ENCODE measurements at places on chromosomes 16 and 17.

- DNase-seq = peak; percentile 38
Measured at GRCh38 chr16:9092978-9093344, 1.5 kb downstream of the HAPSTR1 start.

GRCh38 chr16:89392881-89393737 lies 97.3 kb downstream of the ANKRD11 start:
- no peak for DNase-seq

GRCh38 chr16:11691771-11692170 lies 23.5 kb downstream of the SNN start:
- no peak for DNase-seq

DNA sequence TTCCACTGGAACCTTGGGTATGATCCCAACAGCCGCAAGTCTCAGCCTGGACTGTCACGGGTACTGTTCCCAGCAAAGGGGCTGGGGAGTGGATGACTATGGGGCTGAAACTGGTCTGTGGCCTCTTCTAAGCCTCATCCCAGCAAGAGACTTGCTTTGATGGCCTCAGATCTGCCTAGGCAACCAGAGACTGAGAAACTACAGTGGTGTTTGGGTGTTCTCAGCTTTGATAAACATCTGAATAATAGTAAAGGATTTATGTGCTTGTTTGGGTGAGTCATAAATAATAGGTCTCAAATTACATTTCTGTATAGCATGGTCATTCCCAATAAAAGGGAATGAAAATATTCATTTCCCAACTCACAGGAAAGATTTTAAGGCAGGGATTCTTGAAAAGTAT lies 30.2 kb upstream of the ULK2 start:
- DNase-seq = no peak

GRCh38 chr17:64230791-64231408 lies 32.2 kb downstream of the TEX2 start:
- no peak for DNase-seq

GRCh38 chr16:25855063-25855462 lies 163.3 kb downstream of the HS3ST4 start:
- no peak for DNase-seq

GRCh38 chr17:8360260-8360659 lies 16.2 kb downstream of the KRABD2 start:
- DNase-seq = no peak

GRCh38 chr16:81095653-81095952 lies 592 bp downstream of the GCSH start:
- no peak for DNase-seq

DNA sequence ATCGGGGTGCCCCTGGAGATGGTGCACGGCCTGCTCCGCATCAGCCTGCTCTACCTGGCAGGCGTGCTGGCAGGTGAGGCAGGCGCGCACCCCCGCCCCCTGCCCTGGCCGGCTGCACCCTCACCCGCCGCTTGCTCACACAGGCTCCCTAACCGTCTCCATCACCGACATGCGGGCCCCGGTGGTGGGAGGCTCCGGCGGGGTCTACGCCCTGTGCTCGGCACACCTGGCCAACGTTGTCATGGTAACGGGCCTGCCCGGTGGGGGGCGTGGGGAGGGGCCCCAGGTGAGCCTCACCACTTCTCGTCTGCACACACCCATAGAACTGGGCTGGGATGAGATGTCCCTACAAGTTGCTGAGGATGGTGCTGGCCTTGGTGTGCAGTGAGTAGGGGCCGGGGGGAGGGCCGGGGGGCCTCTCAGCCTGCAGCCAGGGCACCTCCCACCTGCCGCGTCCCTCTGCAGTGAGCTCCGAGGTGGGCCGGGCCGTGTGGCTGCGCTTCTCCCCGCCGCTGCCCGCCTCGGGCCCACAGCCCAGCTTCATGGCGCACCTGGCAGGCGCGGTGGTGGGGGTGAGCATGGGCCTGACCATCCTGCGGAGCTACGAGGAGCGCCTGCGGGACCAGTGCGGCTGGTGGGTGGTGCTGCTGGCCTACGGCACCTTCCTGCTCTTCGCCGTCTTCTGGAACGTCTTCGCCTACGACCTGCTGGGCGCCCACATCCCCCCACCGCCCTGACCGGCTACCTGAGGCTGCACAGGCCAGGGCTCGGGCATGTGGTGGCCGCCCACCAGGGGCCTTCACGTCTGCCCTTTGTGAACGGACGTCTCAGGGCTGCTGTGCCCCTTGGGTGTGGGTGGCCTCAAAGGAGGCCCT lies 2.1 kb downstream of the RHBDL1 start:
- no peak for DNase-seq

DNA sequence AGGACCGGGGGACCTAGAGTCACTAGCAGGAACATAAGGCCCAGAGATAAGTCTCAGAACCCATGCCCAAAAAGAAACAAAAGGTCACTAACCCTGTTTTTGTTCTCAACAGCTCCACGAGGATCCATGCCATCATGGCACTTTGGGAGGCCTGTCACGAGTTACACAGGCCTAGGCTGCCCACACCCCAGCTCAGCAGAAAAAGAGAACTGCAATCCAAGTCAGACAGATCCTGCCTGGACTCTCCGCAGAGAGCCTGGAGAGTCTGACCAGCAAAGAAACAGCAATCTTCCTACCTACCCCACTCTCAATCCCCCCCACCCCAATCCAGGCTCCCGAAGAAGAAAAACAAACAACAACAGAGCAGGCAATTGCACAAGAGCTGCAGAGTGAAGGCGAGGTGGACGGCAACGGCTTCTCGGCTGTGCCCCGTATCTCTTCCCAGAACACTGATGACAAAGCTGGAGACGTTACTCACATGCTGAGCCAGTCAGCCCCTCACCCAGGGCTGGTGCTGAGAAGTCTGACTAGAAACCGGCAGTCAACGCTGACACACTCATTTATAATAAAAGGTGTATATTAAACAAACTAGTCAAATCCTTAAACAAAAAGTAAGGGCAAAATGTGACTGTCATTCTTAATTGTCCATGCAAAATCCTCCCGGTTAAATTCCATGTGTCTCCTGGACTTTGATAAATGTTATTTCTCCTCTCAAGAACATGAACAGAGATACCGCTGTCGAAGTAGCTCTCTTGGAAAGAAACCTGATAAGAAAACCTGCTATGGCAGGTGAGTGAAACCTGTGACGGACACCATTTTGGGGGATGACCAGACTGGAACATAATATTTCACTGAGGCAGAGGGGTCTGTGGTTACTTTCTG lies 89.3 kb downstream of the SMG6 start:
- peak; percentile 28 for DNase-seq

GRCh38 chr17:29611351-29612093 lies 11.2 kb downstream of the CORO6 start:
- no peak for DNase-seq

GRCh38 chr17:61966191-61966590 lies 38.4 kb upstream of the INTS2 start:
- DNase-seq = no peak

- no peak for DNase-seq
Measured at GRCh38 chr16:82628088-82628423, 1.3 kb downstream of the CDH13 start.

DNA sequence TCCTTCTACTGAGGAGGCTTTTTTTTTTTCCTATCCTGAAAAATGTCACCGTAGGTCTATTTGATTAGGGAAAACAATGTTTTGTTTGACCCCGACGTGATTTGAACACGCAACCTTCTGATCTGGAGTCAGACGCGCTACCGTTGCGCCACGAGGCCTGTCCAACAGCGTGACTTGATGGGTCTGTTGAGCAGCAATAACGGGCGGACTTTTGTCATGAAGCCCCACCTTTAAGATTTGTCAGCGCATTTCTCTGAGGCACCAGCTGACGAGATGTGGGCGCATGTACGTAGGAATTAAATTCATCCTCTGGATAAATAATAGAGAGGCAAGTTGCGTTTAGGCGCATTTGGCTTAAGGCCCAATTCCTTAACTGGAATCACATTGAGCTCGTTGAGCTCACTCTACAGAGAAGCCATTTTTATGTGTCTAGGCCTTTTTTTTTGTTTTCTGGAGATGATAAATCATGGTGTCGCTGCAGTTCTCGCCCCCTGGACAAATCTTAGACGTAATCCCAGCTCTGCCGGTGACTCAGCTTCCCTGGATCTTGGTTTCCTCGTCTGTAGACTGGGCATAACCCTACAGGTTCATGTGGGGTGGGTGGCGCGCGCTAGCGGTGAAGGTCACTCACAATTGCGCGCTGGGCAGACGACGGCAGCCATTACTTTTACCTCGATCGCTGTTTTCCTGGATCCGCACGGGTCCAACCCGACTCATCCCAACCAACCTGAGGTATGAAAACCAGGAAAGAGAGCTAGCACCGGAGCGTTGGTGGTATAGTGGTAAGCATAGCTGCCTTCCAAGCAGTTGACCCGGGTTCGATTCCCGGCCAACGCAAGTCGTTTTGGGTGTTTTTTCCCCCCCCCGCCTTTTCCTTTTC lies 10.6 kb upstream of the AURKB start:
- peak; percentile 93 for DNase-seq

DNA sequence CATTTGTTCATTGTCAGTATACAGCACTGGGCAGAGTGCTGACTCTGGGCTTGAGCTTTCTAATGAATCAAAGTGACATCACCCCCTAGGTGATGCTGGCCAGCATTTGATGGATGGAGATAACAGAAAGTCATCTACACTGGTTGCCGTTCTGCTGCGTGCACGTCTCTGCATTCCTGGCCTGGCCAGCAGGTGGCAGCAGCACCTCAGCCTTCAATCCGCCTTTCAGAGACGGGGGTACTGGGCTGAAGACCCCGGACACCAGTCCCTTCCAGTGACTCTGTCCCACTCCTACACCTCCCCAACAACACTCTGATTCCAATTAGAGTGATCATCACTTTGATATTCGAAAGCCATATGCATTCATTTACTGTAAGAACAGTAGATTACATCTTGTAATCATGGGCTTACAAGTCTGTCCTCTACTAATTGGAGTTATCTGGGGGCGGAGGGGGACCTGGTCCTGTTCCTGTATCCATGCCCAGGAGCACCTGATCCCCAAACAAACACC lies 6.0 kb downstream of the CPSF4L start:
- DNase-seq = peak; percentile 66

- no peak for DNase-seq
Measured at GRCh38 chr16:66254106-66254505, 112.4 kb upstream of the CDH5 start.

- no peak for DNase-seq
Measured at GRCh38 chr16:13864689-13865088, 55.3 kb upstream of the ERCC4 start.

- DNase-seq = no peak
Measured at GRCh38 chr17:40697297-40697696, 6.3 kb downstream of the KRT24 start.

DNA sequence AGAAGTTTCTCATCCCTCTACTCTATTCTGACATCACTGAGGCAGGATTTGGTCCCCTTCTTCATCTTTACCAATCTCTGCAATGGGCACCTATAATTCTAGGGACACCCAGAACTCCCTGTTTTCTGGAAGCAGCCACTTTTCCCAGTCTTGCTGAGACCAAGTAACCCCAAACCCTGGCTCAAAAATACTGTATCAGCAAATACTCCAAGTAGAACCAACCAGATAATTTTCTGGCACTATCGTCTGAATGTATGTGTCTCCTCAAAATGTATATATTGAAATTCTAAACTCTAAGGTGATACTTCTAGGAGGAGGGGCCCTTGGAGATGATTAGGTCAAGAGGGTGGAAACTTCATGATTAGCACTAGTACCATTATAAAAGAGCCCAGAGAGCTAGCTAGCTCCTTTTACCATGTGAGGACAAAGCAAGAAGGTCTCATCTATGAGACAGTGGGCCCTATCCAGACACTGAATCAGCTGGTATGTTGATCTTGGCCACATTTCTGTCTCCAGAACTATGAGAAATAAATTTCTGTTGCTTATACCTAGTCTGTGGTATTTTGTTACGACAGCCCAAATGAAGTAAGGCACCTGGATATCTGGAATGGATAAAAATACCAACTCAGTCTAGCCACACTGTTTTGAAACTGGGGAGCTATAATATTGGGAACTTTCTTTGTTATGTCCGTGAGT lies 464.4 kb downstream of the CDH11 start:
- no peak for DNase-seq

DNA sequence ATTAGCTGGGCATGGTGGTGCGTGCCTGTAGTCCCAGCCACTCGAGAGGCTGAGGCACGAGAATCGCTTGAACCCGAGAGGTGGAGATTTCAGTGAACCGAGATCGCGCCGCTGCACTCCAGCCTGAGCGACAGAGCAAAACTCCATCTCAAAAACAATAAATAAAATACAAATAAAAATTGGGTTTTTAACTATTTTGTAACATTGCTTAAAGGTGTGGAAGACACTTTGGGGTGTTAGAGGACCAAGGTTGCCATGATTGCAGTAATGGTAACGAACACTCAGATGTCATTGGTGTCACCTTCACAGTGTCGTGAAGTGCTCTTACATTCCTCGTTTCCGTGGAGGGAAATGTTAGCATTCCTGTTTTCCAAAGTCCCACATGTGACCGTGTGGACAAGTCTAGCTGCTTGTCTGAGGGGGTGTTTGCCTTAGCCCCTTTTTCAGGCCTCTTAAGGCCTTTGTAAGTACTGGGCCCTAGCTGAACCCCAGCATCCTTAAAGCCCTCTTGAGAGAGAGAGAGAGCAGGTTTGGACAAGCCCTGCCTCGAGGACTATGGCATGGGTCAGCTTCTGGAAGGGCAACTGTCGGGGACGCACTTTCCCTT lies 8.6 kb downstream of the C16orf96 start:
- DNase-seq = no peak

DNA sequence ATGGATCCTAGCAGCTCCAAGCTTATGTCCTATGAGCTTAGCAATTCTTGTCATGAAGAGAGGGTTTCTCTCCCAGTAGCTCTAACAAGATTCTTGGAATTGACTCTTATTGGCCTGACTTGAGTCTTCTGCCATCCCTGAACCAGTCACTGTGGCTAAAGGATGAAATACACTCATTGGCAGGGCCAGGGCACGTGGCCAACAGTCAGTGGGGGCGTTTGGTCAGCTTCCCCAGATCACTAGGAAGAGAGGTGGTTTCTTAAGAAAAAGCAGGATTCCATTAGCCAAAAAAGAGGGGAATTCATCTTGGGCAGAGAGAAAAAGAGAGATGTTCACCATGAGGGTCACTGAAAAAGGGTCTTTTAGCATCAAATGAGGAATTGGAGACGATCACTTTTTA lies 363.2 kb downstream of the SNX29 start:
- DNase-seq = no peak

DNA sequence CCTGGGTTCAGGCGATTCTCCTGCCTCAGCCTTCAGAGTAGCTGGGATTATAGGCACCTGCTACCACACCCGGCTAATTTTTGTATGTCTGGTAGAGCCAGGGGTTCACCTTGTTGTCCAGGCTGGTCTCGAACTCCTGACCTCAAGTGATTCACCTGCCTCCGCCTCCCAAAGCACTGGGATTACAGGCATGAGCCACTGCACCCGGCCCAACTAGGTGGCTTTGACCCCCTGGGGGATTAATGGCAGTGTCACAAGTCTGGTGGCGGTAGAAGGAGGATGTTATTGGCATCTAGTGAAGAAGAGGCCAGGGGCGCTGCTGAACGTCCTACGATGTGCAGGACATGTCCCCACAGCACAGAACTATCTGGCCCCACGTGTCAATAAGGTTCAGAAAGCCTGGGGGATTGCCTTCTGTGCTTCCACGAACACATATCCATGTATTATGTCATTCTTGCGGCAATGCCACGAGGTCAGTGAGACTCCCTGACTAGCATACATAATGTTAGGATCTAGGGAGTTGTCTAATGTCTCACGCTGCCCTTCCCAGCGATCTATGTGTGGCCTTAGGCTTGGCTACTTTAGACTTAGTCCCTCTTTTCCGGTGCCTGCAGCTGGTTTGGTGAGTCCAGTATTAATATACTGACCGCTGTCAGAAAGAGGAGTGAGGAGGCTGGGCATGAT lies 75.8 kb downstream of the ABCC6 start:
- DNase-seq = no peak

- DNase-seq = no peak
Measured at GRCh38 chr17:64148699-64149098, 18.8 kb upstream of the ERN1 start.

All from stimulated activated CD4-positive, alpha-beta T cell treated with anti-CD3 and anti-CD28 coated beads, Interleukin-2, amount 100 ng/mL, for 24 hours (primary cell).